ENCODE measurements at places on chromosomes 5 and 9. TPM values are rescaled to one million over a fixed set of nuclear protein-coding genes. Genes with fewer than 3 reads are reported as not detected.

DNA sequence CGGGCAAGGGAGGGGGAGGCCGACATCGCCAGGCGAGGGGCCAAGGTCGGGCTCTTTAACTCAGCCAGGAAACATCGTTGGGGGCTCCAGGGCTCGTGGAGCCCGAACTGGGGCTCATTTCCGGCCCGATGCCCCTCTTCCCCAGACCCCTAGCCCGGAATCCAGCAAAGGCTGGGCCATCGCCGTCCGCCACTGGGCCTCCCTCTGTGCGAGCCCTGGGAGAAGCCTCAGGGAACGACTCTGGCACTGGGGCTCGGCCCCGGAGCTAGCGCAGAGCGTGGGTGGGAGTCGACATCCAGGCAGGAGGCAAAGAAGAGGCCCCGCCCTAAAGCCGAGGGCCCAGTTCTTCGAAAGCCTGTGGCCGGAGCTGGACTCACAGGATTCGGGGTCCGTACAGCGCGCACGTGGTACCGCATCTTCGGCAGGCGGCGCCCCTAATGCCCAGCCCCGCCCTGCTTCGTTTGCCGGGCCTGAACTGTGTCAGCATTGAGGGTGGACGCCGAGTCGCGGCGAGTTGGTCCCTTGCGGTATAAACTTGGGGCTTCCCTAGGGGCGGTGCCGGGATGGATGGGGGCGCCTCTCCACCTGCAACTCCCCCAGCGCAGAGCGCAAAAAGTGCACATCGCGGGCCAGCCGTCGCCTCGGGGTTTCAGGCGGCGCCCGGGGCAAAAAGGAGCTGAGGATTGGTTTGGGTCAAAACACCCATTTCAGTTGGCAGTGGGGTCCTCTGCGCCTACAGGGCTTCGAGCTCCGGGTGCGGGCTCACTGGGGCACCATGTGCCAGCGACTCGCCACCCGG is 3.6 kb upstream of the PAX5 start:
- DNase-seq, result peak; percentile 80

Gene LRRC19
- 0.37 TPM for total RNA-seq

DNA sequence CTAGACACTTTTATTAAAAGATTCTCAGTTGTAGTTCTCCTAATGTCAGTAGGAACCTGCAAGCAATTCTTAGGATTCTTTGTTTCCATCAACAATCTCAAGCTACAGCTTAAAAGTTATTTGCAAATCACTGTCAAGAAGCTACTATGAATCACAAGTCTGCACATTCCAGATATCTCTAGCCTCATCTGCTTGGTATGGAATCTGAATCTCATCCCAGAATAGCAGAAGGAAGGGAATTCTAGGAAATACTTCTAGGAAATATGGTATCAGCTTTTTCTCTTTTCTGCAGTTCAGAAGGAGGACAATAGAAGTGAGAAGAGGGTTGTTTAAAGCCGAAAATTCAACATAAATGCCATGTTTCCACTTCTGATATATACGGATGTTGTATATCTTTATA is 792.2 kb upstream of the CDH9 start:
- DNase-seq, result no peak

Gene PCDHGA3
- total RNA-seq, result 0.80 TPM

Gene GABRA1
- not detected for total RNA-seq

Gene SLC6A7
- total RNA-seq, result not detected

DNA sequence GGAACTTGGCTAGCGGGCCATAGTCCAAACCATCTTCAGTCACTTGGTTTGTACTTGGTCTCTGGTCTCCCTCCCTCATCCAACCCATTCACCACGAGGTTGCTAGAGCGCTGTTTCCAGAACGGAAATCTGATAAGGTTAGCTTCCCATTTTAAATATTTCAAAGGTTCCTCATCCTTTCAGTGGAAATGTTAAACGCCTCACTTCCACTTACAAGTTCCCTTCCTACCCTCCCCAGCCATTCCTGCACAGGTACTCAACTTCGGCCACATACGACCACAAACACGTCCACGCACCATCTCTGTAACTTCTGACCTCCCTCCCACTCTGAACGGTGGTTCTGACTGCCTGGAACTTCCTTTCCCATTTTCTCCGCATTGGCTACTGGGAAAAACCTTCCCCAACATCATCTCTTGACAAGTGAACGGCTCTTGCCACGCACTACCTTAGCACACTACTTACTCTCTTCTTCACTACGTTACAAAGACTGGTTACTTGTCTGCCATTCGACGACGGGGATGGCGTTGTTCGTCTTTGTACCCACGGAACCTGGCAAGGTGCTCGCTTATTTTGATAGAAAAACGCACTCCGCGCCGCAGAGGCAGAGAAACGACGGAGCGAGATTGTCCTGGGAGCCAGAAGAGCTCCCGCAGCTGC is 629 bp downstream of the CCNH start:
- no peak for DNase-seq

Gene KIF27
- total RNA-seq, result 19.3 TPM

Gene LTC4S
- 33.1 TPM for total RNA-seq

DNA sequence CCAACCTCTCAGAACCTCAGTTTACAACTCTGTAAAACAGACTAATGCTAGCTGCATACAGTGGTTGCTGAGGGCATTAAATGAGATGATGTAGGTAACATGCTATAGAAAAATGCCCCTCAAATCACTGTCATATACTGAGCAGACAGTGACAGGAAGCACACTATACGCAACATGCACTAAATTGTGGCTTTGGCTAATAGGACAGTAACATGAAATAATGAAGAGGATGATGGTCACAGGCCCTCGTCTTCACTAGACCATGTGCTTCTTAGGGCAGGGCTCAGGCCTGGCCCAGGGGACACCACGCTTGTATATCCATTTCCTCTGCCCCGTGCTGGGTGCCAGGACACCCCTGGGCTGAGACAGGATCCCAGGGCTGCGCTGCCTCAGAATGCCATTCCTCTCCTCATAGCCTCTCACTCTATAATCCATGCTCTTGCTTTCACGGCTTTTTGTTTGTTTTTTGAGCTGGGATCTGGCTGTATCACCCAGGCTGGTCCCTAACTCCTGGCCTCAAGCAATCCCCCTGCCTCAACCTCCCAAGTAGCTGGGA is 18.9 kb downstream of the CSF1R start:
- DNase-seq, result no peak

- no peak for DNase-seq
These were observed 13.8 kb upstream of the CCL28 start for GRCh38 chr5:43425983-43426382.
